T follicular helper cell (primary cell): ENCODE measurements at places on chromosomes 12 and 14.

GRCh38 chr12:41361738-41362137 is 173.6 kb downstream of the PDZRN4 start:
- no peak for DNase-seq

DNA sequence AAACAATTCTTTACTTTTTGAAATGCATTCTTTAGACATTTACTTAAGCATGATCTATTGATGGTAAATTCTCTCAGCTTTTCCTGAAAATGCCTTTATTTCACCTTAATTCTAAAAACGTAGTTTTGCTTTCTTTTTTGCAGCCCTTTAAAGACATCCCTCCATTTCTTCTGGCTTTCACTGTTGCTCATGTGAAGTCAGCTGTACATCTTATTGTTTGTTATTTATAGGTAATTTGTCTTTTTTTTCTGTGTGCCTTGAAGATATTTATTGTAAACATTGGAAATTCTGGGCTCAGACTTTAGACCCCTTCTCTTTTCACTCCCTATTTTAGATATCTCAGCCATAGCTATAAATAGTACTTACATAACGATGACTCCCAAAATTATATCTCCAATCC is 70.4 kb downstream of the IFNG start:
- no peak for DNase-seq

GRCh38 chr12:54558311-54558710 is 8.9 kb downstream of the PDE1B start:
- no peak for DNase-seq

DNA sequence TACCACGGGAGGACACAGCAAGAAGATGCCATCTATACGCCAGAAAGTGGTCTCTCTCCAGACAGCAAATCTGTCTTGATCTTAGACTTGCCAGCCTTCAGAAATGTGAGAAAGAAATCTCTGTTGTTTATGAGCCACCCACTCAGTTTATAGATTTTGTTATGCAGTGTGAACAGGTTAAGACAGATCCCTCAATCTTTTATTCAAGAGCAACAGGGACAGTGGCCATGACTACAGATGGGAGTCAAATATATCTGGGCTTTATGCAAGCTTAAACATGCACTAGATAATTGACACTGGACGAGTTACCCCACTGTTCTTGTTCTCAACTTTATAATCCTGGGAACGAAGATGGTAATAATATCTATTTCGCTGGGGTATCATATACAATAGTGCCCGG is 288.7 kb downstream of the RPAP3 start:
- no peak for DNase-seq

- DNase-seq, result no peak
Observed at GRCh38 chr12:107783406-107784376, 9.2 kb downstream of the ASCL4 start.

DNA sequence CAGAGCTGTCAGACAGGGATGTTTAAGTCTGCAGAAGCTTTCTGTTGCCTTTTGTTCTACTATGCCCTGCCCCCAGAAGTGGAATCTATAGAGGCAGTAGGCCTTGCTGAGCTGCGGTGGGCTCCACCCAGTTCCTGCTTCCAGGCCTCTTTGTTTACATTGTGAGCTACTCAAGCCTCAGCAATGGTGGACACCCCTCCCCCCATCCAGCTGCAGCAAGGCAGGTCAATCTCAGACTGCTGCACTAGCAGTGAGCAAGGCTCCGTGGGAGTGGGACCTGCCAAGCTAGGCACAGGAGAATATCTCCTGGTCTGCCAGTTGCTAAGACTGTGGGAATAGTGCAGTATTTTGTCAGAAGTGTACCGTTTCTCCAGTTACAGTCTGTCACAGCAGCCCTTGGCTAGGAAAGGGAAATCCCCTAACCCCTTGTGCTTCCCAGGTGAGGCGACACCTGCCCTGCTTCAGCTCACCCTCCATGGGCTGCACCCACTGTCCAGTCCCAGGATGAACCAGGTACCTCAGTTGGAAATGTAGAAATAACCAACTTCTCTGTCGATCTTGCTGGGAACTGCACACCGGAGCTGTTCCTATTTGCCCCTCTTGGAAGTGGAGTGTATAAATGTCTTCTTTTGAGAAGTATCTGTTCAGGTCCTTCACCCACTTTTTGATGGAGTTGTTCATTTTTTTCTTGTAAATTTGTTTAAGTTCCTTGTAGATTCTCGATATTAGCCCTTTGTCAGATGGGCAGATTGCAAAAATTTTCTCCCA is 213.5 kb upstream of the SLC38A2 start:
- peak; percentile 10 for DNase-seq
